Spinal cord (tissue), 10 donors: ENCODE measurements at places on chromosomes 5 and 9. TPM values are rescaled to one million over a fixed set of nuclear protein-coding genes. Genes with fewer than 3 reads are reported as not detected.

GRCh38 chr9:126836216-126836615 lies 24.2 kb upstream of the ZBTB34 start:
- H3K4me3 ChIP-seq, result no peak overlapping the region
- H3K36me3 ChIP-seq, result peaks cover 38% of the 10 kb centered on the region
- no peaks in the 10 kb centered on the region for H3K4me1 ChIP-seq
- H3K27ac ChIP-seq, result no peak overlapping the region
- DNase-seq, result no peak

The MYMK gene
- 0.26 TPM for polyA plus RNA-seq

The SPATA31C1 gene
- 1.6 TPM for polyA plus RNA-seq

DNA sequence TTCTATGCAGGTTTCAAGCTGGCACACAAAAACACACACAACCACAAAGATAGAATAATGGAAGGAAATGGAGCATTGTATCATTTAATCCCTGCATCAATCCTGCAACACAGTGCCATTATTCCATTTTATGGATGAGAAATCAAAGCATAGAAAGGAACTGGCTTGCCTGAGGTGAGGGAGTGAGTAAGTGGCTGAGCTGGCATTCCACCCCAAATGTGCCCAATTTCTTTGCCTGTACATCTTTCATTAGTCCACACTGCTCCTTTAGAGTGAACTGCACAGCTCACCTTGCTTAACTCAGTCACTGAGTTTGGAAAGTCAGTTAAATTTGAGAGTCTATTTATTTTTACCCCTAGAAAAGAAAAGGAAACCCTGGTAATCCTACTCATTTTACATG lies 28.9 kb downstream of the ZNF366 start:
- no peaks in the 10 kb centered on the region for H3K27me3 ChIP-seq
- H3K27ac ChIP-seq, result peak overlapping the region; percentile 67
- H3K4me1 ChIP-seq, result peaks cover 2% of the 10 kb centered on the region
- no peak for DNase-seq
- no peaks in the 10 kb centered on the region for H3K36me3 ChIP-seq
- H3K4me3 ChIP-seq, result no peak overlapping the region

- H3K4me3 ChIP-seq, result no peak overlapping the region
- no peak overlapping the region for H3K27ac ChIP-seq
- peaks cover 12% of the 10 kb centered on the region for H3K4me1 ChIP-seq
- H3K27me3 ChIP-seq, result peaks cover 4% of the 10 kb centered on the region
These were observed 226.5 kb upstream of the TUT7 start for GRCh38 chr9:86580688-86581087.

The SCGB3A1 gene
- not detected for polyA plus RNA-seq

GRCh38 chr5:151775025-151775606 lies 3.4 kb downstream of the G3BP1 start:
- H3K4me3 ChIP-seq, result no peak overlapping the region
- peaks cover 3% of the 10 kb centered on the region for H3K36me3 ChIP-seq
- no peak overlapping the region for H3K27ac ChIP-seq
- H3K4me1 ChIP-seq, result peaks cover 16% of the 10 kb centered on the region

- H3K4me3 ChIP-seq, result no peak overlapping the region
- H3K27me3 ChIP-seq, result no peaks in the 10 kb centered on the region
- H3K4me1 ChIP-seq, result no peaks in the 10 kb centered on the region
- no peaks in the 10 kb centered on the region for H3K36me3 ChIP-seq
- H3K27ac ChIP-seq, result no peak overlapping the region
- peak; percentile 65 for DNase-seq
These were observed 18.2 kb downstream of the S100Z start for GRCh38 chr5:76867827-76868693.

GRCh38 chr9:20319641-20320337 lies 302.5 kb downstream of the MLLT3 start:
- peaks cover 9% of the 10 kb centered on the region for H3K4me1 ChIP-seq
- DNase-seq, result no peak
- H3K36me3 ChIP-seq, result no peaks in the 10 kb centered on the region
- no peak overlapping the region for H3K4me3 ChIP-seq
- H3K27me3 ChIP-seq, result no peaks in the 10 kb centered on the region

GRCh38 chr5:17340819-17341218 lies 123.4 kb downstream of the BASP1 start:
- H3K27ac ChIP-seq, result no peak overlapping the region
- H3K36me3 ChIP-seq, result no peaks in the 10 kb centered on the region
- no peak overlapping the region for H3K4me3 ChIP-seq
- no peaks in the 10 kb centered on the region for H3K4me1 ChIP-seq
- no peaks in the 10 kb centered on the region for H3K27me3 ChIP-seq

The UBE2QL1 gene
- 52.1 TPM for polyA plus RNA-seq

- DNase-seq, result no peak
- H3K4me3 ChIP-seq, result no peak overlapping the region
- H3K27ac ChIP-seq, result no peak overlapping the region
- H3K36me3 ChIP-seq, result no peaks in the 10 kb centered on the region
- H3K27me3 ChIP-seq, result no peaks in the 10 kb centered on the region
These were observed 7.7 kb downstream of the RGS7BP start for GRCh38 chr5:64513492-64513891.

DNA sequence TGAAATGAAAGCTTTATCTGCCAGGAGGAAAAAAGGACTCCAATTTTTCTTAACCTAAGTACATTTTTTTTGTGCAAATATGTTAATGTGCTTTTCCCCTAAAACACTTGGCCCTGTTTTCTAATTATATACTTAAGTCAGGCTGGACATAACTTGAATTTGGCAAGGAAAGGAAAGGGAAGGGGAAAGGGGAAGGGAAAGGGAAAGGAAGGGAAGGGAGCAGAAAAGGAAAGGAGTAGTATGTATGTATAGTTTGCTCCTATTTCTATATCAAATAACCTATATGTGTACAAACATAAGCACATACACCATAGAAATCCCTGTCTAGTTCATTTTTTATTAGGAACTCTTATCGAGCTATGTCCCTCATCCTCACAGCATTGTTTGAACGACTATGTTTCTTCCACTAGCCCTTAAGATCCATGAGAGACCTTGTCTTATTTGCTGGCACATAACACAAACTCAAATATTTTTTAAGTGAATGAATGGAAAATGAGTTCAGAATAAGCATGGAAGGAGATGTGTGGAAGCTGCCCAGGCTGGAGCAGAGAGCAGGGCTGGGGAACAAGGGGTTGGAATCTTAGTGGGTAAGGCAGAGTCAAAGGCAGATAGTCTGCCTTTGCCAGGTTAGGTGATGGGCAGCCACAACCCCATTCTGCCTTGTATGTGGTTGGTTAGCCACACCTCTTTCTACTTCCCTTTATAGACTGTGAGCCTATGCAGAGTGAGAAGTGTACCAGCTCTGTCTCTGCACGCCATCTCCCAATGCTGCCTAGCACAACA lies 70.0 kb downstream of the KLHL3 start:
- no peak overlapping the region for H3K4me3 ChIP-seq
- no peaks in the 10 kb centered on the region for H3K4me1 ChIP-seq
- H3K36me3 ChIP-seq, result no peaks in the 10 kb centered on the region
- DNase-seq, result no peak

GRCh38 chr5:110832683-110833082 lies 93.9 kb downstream of the SLC25A46 start:
- no peak overlapping the region for H3K27ac ChIP-seq
- H3K27me3 ChIP-seq, result no peaks in the 10 kb centered on the region
- H3K36me3 ChIP-seq, result no peaks in the 10 kb centered on the region
- no peak overlapping the region for H3K4me3 ChIP-seq

GRCh38 chr5:124395287-124395686 lies 351.2 kb downstream of the ZNF608 start:
- H3K27ac ChIP-seq, result no peak overlapping the region
- peaks cover 14% of the 10 kb centered on the region for H3K4me1 ChIP-seq
- no peak overlapping the region for H3K4me3 ChIP-seq
- no peaks in the 10 kb centered on the region for H3K27me3 ChIP-seq
- no peak for DNase-seq
- H3K36me3 ChIP-seq, result no peaks in the 10 kb centered on the region

DNA sequence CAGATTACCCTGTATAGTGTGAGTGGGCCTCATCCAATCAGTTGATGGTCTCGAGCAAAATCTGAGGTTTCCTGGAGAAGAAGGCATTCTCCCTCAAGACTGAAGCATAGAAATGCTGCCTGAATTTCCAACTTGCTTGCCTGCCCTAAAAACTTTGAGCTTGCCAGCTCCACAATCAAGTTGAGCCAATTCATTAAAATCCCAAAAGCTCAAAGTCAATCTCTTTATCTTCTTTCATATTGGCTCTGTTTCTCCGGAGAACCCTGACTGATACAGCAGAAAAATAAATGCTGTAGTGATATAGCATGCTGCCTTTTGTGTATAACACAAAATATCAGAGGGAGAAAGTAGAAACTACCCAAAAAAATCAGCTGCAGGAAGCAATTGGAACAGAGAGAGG lies 72.5 kb upstream of the NMUR2 start:
- DNase-seq, result no peak
- no peaks in the 10 kb centered on the region for H3K4me1 ChIP-seq
- H3K4me3 ChIP-seq, result no peak overlapping the region
- H3K27me3 ChIP-seq, result no peaks in the 10 kb centered on the region

The TRAF1 gene
- polyA plus RNA-seq, result 6.8 TPM

DNA sequence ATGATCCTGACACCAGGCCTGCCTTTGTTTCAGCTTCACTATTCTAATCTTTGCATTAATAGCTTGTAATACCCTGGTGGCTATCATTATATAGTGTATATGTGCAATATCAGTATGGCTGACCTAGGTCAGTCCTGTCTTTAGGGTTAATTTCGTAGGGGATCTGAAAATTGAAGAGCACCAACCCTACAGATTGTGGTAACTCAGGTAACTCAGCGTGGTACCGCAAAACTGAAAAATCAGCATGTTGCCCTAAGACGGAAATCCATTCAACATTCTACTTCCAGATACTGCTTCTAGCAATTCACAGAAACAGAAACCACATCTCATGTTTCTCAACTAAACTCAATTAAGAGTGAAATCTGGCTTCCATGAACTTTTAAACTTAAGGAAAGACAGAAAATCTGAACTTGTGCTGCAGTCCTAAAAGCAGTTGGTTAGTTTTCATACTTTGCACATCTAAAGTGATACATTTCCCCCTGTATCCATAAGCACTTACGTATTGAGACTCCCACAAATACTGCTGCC lies 78.3 kb downstream of the FNIP1 start:
- no peak for DNase-seq
- H3K4me3 ChIP-seq, result no peak overlapping the region
- H3K27me3 ChIP-seq, result no peaks in the 10 kb centered on the region

DNA sequence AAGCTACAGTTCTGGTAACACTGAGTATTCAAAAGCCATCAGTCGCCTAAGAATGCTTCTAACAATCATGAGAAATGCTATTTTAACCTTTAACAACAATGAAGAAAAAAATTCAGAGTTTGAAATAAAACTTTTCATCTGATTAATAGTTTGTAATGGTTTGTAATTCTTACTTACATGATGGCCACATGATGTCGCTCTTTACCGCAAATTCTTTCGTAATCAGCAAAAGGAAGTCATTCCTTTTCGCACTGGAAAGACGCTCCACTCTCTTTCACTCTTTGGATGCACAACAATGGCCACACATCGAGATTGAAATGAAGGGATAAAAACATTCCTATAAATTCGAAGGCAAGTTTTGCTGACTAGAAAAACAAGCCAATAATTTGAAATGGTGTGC lies at the start of gene PCDHA7:
Gene PCDHA7, plus strand, starts transcription at position 277 of the 400 bp plus-strand sequence. Its CDS starts 115 bp downstream, at position 392.
- no peak within 1 kb of the TSS for H3K4me3 ChIP-seq
- no peaks in the 10 kb centered on the region for H3K27me3 ChIP-seq
- H3K4me1 ChIP-seq, result no peaks in the 10 kb centered on the region
- H3K27ac ChIP-seq, result no peak within 1 kb of the TSS

DNA sequence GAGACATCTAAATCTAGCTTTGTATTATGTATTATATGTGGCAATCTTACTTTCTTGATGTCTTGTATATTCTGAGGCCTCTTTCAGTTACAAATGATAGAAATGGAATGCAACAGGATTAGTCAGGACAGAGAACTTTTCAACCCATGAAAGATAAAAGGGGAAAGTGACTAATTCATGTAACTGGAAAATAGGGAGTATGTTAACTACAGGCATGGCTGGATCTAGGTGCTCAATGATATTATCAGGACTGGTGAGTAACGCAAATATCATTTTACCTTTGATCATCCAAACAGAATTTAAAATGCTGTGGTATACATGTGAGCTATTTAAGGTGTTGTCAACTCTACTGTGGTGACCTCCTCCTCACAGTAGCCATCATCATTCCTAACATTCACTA lies 215.7 kb upstream of the GLRA1 start:
- H3K4me1 ChIP-seq, result peaks cover 9% of the 10 kb centered on the region
- no peaks in the 10 kb centered on the region for H3K27me3 ChIP-seq
- DNase-seq, result no peak
- H3K36me3 ChIP-seq, result no peaks in the 10 kb centered on the region
- H3K27ac ChIP-seq, result no peak overlapping the region

- H3K27me3 ChIP-seq, result peaks cover 13% of the 10 kb centered on the region
- no peak for DNase-seq
- no peaks in the 10 kb centered on the region for H3K36me3 ChIP-seq
These were observed 1.3 kb upstream of the ITGA1 start for GRCh38 chr5:52786391-52786790.

The QRFP gene
- 0.51 TPM for polyA plus RNA-seq

- H3K36me3 ChIP-seq, result no peaks in the 10 kb centered on the region
- no peak overlapping the region for H3K4me3 ChIP-seq
- no peaks in the 10 kb centered on the region for H3K4me1 ChIP-seq
- no peak overlapping the region for H3K27ac ChIP-seq
These were observed 226.8 kb upstream of the ATP10B start for GRCh38 chr5:161078793-161079192.

DNA sequence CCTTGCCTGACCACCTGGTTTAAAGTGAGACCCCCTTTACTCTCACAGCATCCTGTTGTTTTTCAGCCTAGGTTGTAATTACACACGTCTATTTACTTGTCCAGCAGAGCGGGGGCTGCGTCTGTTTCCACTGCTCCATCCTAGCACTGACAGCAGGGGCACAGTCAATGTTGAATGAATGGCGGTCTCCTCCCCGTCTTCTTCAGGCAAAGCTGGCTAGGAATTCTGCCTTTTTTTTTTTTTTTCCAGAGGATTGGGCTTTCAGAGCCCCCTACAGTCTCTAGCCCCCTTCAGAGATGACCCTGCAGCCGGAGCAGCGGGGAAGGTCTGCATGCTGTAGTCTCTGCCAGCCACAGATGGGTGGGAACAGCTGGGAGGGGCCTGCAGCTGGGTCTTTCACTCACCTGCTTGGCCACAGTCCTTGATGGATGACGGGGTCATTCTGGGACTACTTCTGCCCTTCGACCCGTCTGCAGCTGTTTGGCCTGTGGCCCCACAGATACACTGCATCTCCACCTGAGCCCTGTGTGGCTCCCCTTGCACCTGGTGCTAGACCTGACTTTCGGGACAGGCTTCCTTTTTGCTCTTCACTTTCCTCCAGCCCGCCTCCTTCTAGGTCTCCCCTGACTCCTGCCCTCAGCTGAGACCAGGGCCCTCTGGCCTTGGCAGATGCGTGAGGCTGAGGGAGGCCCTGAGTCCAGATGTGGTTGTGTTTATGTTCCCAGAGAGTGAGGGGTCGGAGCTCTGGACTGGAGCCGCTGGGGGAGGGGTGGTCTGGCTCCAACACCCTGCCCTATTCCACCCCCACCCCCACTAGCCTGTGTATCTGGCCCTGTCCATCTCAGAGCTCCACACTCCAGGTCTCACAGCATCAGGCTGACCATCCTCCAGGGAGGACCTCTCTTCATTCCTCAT lies 8.0 kb downstream of the PITX1 start:
- no peak overlapping the region for H3K27ac ChIP-seq
- peaks cover 66% of the 10 kb centered on the region for H3K27me3 ChIP-seq
- H3K4me1 ChIP-seq, result peaks cover 27% of the 10 kb centered on the region
- H3K36me3 ChIP-seq, result no peaks in the 10 kb centered on the region
- no peak for DNase-seq
- H3K4me3 ChIP-seq, result no peak overlapping the region

The RLN2 gene
- polyA plus RNA-seq, result 1.3 TPM

The LRRC70 gene
- polyA plus RNA-seq, result 1.1 TPM
